ENCODE measurements at places on chromosomes 6 and 20. TPM values are rescaled to one million over a fixed set of nuclear protein-coding genes. Genes with fewer than 3 reads are reported as not detected.

Gene PPIL6
- 3.1 TPM for total RNA-seq

Gene EPHA7
- total RNA-seq: 0.04 TPM

Gene OOEP
- total RNA-seq: not detected

Gene TAAR8
- not detected for total RNA-seq

Gene JPH2
- 1.2 TPM for total RNA-seq

Gene ADGRF5
- total RNA-seq: not detected

Gene SNAP25
- 22.0 TPM for total RNA-seq

Gene RNGTT
- total RNA-seq: 11.0 TPM

Gene TRIM15
- 0.04 TPM for total RNA-seq

Gene OLIG3
- total RNA-seq: not detected

Gene PPP1R11
- 43.7 TPM for total RNA-seq

Gene TULP1
- total RNA-seq: not detected

Gene GSTA3
- total RNA-seq: not detected

Gene GSTA5
- not detected for total RNA-seq

Gene PRDM13
- total RNA-seq: 1.1 TPM

Gene METTL24
- total RNA-seq: not detected

Gene NKX2-2
- total RNA-seq: not detected

Gene TRIM10
- total RNA-seq: not detected

Gene HUS1B
- 0.26 TPM for total RNA-seq

Gene SFT2D1
- 42.9 TPM for total RNA-seq

Gene GJA10
- not detected for total RNA-seq

Gene PGC
- not detected for total RNA-seq

Gene CTCFL
- not detected for total RNA-seq

Gene BCLAF1
- total RNA-seq: 78.3 TPM

Gene EDN3
- 0.10 TPM for total RNA-seq

Gene IMPG1
- total RNA-seq: not detected

Gene GSTA2
- total RNA-seq: 0.06 TPM

Gene PRKN
- total RNA-seq: not detected

Gene GFRA4
- total RNA-seq: not detected

Gene PRL
- not detected for total RNA-seq

Gene DEFB124
- total RNA-seq: not detected

Gene SSTR4
- total RNA-seq: not detected

Gene SIRPA
- 35.8 TPM for total RNA-seq

Gene GPR6
- not detected for total RNA-seq

Gene SLC17A1
- total RNA-seq: not detected

Gene OPRM1
- not detected for total RNA-seq

Gene CRISP3
- total RNA-seq: not detected

Gene OSER1
- 58.2 TPM for total RNA-seq

Gene BPIFB1
- total RNA-seq: 0.12 TPM

Gene SSR1
- total RNA-seq: 79.6 TPM

Gene OXT
- not detected for total RNA-seq

All from A549 treated with DMSO at 1 μM for 4 hours (cell line).